Mesenteric fat pad (tissue), 1 donor: ENCODE measurements at places on chromosomes 4 and X. TPM values are rescaled to one million over a fixed set of nuclear protein-coding genes. Genes with fewer than 3 reads are reported as not detected.

DNA sequence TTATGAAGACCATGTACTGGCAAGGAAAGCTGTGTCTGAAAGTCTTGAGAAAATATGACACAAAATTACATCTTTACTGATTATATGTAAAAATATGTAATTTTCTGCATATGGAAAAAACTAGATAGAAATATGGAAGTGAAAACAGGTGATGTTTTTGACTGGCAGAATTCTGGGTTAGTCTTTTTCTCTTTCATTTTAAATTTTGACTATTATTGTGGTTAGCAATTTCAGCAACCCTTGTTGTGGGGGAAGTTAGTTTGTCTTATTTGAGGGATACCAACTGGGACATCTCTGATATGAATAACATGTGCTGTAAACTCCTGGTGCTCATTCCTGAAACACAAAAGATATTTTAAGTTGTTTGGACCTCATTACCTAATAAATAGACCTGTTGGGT lies 49.9 kb upstream of the CPEB2 start:
- no peak for DNase-seq

- DNase-seq: peak; percentile 94
These were observed 5.9 kb downstream of the TIMM17B start for GRCh38 chrX:48891402-48892288.

- no peak for DNase-seq
These were observed 816.4 kb upstream of the FRG1 start for GRCh38 chr4:189124149-189124758.

DNA sequence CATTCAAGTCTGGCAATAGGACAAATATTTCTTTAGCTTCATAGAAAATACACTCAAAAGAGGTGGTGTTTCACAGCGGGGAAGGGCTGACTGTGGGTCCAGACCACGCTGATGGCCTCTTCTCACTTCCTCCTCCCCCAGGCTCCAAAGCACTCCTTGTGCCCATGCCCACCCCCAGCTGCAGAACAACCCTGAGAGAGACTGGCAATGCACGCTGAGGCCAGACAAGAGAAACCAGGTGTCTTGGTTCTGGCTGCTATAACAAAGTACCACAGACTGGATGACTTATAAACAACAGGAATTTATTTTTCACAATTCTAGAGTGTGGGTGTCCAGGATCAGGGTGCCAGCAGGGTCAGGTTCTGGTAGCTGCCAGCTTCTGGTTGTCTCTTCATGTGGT lies 386.1 kb downstream of the FBXW7 start:
- no peak for DNase-seq

DNA sequence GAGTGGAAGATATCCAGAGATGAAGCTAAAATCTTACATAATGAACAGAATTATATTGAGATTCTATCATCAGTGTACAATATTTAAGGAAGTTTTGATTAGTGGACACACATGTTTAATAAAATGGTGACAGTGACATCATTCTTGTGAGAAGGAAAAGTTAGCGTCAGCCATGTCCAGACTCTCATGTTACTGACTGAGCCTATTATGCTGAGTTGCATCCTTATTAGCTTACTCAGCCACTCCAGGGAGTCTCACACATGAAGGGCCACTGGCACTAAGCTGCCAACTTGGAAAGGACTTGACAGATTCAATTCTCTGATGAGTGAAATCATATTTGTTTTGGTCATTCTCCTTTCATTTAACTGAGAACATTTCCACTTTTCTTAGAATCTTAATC lies 170.6 kb downstream of the BANK1 start:
- DNase-seq: no peak

GRCh38 chr4:119136546-119136945 lies 914 bp downstream of the MYOZ2 start:
- no peak for DNase-seq

GRCh38 chr4:185244763-185245162 lies 35.4 kb downstream of the SNX25 start:
- DNase-seq: no peak

GRCh38 chr4:111020961-111021360 lies 398.1 kb upstream of the PITX2 start:
- DNase-seq: no peak

DNA sequence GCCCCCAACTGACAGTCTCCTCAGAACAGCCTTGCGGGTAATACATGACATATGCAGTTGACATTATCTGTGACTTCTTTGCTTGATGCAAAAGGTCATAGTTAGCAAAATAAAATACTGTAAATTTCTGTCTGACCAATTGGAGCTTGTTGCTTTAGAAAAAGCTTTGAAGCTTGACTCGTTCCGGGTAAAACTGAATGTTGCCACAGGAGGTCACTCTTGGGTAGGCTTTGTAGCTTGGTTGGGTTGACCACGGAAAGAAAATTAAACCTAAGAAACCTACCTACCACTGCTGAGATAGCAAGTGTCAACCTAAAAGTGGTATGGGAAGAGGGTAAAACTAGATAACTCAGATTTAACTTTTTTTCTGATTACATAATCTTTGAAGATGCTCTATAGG lies 23.2 kb downstream of the PRPS2 start:
- DNase-seq: no peak

GRCh38 chr4:88831031-88831430 lies 133.4 kb upstream of the NAP1L5 start:
- no peak for DNase-seq

- DNase-seq: no peak
These were observed 35.6 kb downstream of the COL25A1 start for GRCh38 chr4:109266891-109267290.

DNA sequence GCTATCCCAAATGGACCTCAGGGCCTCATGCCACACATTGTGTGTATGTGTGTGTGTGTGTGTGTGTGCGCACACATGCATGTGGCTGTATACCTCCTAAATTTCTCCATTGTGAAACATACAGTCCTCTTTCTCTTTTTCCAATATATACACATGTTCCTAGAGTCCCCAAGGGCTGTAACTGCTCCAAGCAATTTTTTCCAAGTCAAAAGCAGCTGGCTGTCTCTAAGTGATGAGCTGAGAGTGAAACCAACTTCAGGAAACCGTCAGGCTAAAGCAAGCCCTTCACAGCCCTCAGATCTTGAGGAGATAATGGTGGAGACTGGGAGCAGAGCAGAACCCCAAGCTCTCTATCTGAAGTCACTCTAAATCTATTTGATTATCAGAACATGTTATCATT lies 496.1 kb upstream of the DIPK2B start:
- DNase-seq: no peak

DNA sequence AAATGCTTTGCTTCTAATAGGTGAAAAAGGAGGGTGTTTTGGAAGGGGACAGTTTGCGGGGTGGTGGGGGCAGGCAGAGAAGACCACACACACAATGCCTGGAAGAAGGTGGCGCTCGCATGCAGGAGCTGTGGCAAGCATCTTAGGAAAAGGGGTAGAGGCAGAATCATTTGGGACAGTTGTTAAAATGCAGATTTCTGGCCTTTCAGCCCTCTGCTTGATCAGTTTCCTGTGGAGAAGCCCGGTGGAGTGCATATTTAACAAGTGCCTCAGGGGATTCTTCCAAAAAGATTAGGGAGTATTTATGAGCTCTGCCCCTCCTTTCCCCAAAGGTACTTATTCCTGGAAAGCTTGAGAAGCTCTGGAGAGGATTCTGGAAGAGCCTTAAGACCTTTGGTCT lies 4.8 kb downstream of the NOCT start:
- DNase-seq: no peak

- no peak for DNase-seq
These were observed 29.0 kb downstream of the COQ2 start for GRCh38 chr4:83255584-83255983.

DNA sequence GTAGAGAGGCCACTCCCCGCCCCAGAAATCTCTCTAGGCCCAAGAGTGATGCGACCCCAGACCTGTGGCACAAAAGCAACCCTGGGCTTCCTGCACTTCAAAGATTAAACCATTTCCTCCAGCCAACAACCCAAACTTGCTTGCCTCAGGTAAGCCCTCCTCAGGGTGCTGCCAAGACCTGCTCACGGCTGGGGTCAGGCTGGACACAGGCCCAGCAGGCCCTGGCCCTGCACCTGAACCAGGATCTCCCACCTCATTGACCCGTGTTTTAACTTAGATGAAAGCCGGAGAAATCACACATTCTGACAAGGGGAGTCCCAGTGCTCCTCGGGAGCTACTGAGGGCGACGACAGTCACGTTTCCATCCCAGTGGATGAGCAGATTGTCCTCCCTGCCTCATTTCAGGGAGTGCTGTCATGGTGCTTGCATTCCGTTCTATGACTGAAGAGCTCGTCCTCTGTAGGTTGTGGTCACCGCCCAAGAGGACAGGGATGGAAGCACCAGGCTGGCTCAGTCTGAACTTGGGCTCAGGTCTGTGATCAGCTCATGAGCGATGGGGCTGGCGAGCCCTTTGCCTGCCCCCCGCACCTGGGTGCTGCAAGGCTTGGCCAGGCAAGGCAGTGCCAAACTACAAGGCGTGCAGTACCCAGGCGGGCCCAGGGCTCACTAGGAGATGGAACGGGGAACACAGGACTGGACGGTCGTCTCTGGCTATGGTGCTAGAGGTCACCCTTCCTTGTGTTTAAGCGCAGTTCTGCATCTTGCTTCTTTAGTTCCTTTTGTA lies 25.9 kb downstream of the WDR1 start:
- no peak for DNase-seq

GRCh38 chr4:128334256-128334655 lies 46.6 kb upstream of the PGRMC2 start:
- no peak for DNase-seq

DNA sequence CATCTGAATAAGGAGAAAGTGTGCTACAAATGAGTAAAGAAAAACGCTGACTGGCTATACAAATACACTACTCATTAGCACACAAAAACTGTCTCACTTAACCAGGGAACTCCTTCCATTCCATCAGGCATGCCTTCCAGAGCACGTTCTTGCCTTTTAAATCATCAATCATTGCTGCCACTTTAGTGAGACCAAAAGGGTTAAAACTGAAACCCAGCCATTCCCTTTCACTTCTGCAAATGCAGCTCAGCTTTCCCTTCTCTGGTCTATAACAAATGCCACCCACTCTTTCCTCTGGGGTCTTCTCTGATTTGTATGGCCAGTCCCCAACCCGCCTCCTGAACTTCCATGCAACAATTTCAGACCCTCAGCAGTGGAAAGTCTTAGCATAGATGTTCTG lies 231.5 kb downstream of the TRIML1 start:
- DNase-seq: no peak

- no peak for DNase-seq
These were observed 6.4 kb downstream of the LRPAP1 start for GRCh38 chr4:3525532-3526430.

DNA sequence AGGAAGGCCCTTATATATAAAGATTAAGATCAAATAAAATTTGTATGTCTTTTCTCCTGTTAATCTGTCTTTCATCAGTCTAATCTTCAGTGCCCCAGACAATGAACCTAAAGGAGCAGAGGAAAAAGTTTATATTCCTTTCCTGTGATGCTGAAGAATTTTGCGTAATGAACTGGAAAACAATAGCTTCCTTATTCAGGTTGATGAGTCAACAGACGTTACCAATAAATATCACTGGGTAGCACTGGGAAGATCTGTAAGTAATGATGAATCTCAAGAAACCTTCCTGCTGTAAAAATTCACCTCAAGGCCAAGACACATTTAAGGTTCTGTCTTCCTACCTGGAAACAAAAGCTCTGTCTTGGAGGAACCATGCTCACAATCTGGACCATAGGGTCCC lies 25.5 kb downstream of the CDKN2AIP start:
- DNase-seq: no peak

DNA sequence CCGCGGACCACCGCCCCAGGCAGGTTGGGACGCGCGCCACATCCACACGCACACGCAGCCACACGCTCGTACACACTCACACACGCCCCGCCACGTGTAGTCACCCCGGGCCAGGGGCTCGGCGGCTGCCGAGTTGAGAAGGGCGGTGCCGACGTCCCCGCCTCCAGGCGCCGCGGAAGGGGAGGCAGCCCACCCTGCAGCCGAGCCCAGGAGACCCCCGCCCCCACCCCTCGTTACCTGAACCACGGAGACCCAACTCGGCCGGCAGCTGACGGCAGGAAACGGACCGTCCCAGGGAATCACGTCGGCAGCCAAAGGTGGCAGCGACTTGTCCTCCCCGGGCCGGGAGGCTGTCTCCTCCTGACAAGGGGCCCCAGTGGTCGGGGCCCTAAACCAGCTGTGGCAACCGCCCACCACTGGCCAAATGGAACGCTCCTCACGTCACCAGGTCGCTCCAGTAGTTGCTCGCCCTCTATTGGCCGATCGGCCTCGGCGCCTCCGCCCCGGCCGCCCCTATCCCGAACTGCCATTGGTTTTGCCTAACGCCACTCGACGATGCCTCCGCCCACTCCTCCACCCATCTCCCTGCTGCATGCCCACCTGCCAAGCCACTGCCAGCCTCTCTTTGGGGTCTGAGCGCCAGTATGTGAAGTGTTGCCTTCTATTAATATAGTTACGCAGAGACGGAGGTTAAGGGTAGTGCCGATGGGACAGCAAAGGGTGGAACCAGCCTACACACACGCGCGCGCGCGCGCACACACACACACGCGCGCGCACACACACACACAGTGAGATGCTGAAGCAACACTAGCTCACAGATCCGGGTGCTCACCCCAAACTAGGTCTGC lies at the start of gene ZDHHC9:
Gene ZDHHC9 (minus strand): TSS at position 428 of the 848 bp plus-strand sequence. CDS start 1,941 bp downstream, outside the sequence.
- DNase-seq: peak; percentile 95

- DNase-seq: no peak
These were observed 980 bp upstream of the FHDC1 start for GRCh38 chr4:152935143-152935542.

- no peak for DNase-seq
These were observed 31.3 kb downstream of the MAP7D3 start for GRCh38 chrX:136219893-136220292.

DNA sequence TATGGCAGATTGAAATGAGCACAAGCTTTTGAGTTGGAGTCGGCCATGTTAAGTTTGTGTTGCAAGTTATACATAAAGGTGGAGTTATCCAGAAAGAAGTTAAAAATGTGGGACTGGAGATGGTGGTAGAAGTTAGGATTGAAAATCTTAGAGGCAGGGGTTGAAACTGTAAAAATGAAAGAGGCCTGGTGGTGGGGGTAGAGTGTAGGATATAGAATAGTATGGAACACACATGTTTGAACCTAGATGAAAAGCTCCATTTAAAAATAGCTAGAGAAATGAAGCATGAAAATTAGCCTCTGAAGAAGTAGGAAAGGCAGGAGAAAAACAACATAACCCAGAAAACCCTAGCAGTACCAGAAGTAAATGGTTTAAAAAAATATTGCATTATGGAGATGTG lies 131.8 kb upstream of the ENPEP start:
- DNase-seq: no peak

- no peak for DNase-seq
These were observed 3.8 kb upstream of the RADX start for GRCh38 chrX:106608016-106608415.

- DNase-seq: no peak
These were observed 1296.1 kb upstream of the PCDH7 start for GRCh38 chr4:29423836-29424721.

XPNPEP2 gene
- total RNA-seq: 9.6 TPM

POF1B gene
- 0.32 TPM for total RNA-seq

RIPPLY1 gene
- not detected for total RNA-seq

RBMXL3 gene
- not detected for total RNA-seq

FRAS1 gene
- total RNA-seq: 4.3 TPM

ATP6AP2 gene
- total RNA-seq: 112 TPM

PABPC1L2A gene
- not detected for total RNA-seq

GLUD2 gene
- 5.6 TPM for total RNA-seq

CC2D2A gene
- 14.3 TPM for total RNA-seq

HTN3 gene
- not detected for total RNA-seq

CLNK gene
- not detected for total RNA-seq
